ENCODE measurements at places on chromosomes 13 and 19.

DNA sequence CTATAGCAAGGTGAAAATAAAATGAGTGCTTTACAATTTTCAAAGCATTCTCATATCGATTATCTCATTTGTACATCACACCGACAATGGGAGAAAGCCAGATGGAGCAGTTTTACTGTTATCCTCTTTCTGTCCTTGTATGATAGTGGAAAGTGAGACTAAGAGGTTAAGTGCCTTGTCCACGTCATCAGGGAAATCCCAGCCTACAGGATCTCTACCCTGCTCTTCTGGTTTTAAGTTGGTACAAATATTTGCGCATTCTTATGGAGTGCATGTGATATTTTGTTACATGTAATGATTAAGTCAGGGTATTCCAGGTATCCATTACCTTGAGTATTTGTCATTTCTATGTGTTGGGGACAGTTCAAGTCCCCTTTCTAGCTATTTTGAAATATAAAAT lies 12.4 kb upstream of the ENOX1 start:
- no peak for DNase-seq

DNA sequence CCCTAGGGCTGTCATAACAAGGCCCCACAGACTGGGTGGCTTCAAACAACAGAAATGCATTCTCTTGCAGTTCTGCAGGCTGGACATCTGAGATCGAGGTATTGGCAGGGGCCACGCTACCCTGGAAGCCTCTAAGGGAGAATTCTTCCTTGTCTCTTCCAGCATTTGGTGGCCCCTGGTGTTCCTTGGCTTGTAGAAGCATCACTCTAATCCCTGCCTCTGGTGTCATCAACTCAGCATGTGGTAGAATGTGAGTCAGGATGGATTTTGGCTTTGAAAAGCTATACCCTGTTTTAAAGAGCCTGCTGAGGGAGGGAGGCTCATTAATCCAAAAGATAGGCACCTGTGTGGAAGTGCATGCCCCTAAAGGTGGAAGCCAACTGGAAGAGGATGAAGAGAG lies 7.9 kb upstream of the GGACT start:
- DNase-seq, result no peak

DNA sequence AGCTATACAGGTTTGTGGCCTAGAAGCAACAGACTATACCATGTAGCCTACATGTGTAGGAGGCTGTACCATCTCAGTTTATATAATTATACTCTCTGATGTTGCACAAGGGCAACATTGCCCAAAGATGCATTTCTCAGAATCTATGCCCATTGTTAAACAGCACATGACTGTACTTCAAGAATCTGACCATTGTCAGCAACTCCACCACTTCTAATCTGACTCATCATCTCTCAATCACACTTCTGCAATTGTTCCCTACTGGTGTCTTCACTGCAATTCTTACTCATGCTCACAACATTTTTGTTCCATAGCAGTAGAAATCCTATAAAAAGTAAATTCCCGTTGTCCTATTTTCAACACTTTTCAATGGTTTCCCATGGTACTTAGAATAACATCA lies 63.9 kb upstream of the ATXN8OS start:
- DNase-seq, result no peak

DNA sequence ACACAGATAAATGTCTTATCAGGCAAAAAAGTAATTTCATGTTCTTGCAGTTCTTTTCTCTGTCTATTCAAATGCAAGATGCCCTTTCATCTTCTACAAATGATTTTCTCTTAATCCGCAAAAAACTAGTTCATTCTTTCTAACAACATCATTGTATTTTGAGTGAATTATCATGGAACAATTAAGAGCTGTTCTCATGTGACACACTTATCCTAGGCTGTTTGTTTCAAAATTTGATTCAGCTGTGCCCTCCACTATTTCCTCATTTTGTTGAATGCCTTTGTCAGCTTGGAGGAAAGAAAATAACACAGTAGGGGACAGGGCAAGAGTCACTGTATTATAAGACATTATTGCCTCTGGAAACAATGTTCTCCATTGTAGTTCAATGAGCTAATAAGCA lies 396.9 kb downstream of the KCTD12 start:
- no peak for DNase-seq

GRCh38 chr13:102771298-102772041 lies 2.1 kb downstream of the TEX30 start:
- no peak for DNase-seq

GRCh38 chr19:17718947-17719711 lies at the start of gene MAP1S:
Gene MAP1S (plus strand): TSS chr19:17719480. CDS start chr19:17719503, 23 bp downstream.
- DNase-seq, result no peak
